Brain (organoid and tissue), 16 donors: ENCODE measurements at places on chromosomes 1 and 21. TPM values are rescaled to one million over a fixed set of nuclear protein-coding genes. Genes with fewer than 3 reads are reported as not detected.

FNDC10 gene
- 21.7 TPM for polyA plus RNA-seq

SYPL2 gene
- 0.22 TPM for polyA plus RNA-seq

ANKRD34A gene
- 7.3 TPM for polyA plus RNA-seq

ADGRL4 gene
- 5.6 TPM for polyA plus RNA-seq

RAP1GAP gene
- 60.7 TPM for polyA plus RNA-seq

SYT14 gene
- 2.6 TPM for polyA plus RNA-seq
